IMR-90 (cell line): ENCODE measurements at places on chromosomes 6 and 20. TPM values are rescaled to one million over a fixed set of nuclear protein-coding genes. Genes with fewer than 3 reads are reported as not detected.

MDFI gene
- 0.18 and 0.28 TPM in 2 replicates for total RNA-seq

RTN4IP1 gene
- total RNA-seq = 9.9 and 11.7 TPM in 2 replicates

HRH3 gene
- total RNA-seq = not detected in 2 replicates

DNA sequence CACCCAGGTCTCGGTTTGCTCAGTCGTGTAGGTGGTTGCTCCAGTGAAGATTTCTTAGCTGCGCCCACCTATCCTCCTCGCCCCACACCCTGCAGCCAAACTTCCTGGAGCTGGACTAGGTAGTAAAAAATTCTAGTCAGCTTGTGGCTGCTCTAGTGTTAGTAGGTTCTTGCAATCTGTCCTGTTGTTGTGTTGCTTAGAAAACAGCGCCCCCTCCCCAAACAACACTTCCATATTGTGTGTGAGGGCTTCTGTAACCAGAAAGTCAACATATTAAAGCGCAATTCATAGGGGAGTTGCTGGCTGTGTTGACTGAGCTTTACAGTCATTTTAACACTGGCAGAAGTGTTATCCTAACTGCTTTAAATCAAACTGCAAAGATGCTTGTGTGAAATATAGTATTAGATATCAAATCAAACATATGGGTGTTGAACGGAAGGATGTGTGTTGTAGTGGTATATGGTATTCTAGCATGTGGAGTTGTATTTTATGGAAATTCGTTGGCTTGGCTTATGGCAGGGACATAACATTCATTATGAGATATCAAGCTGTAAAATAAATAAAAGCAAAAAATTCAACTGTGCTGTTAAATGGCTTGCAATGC, 122.5 kb downstream of the ARID1B start:
- DNase-seq = no peak

DNA sequence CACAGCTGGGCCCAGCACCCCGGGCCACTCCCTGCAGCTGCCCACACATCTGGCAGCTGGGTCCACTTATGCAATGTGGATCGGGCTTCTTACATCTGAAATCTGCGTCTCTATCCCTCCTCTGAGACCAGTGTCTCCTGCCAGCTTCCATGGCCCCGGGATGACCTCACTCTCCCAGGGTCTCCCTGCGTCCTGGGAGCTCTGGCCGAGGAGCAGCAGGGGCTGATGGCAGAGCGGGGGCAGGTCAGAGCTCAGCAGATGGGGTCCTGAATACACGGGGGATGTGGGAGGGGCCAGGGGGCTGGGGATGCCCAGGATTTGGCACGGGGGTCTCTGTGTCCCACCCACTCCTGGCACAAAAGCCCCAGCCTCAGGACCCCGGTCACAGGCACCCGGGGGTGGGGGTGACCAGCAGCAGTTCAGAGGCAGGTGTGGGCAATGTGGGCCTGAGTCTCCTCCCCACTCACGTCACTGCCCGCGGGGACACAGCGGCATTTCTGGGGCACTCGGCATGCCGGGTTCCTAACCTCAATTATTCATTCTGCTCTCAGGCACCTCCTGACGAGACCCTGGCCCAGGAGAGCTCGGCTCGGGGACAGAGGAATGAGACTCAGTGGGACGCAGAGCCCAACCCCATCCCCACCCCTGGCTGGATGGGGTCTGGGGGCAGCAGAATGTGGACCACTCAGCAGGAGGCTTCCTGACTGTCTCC, 16.4 kb downstream of the CHRNA4 start:
- DNase-seq = no peak

DNA sequence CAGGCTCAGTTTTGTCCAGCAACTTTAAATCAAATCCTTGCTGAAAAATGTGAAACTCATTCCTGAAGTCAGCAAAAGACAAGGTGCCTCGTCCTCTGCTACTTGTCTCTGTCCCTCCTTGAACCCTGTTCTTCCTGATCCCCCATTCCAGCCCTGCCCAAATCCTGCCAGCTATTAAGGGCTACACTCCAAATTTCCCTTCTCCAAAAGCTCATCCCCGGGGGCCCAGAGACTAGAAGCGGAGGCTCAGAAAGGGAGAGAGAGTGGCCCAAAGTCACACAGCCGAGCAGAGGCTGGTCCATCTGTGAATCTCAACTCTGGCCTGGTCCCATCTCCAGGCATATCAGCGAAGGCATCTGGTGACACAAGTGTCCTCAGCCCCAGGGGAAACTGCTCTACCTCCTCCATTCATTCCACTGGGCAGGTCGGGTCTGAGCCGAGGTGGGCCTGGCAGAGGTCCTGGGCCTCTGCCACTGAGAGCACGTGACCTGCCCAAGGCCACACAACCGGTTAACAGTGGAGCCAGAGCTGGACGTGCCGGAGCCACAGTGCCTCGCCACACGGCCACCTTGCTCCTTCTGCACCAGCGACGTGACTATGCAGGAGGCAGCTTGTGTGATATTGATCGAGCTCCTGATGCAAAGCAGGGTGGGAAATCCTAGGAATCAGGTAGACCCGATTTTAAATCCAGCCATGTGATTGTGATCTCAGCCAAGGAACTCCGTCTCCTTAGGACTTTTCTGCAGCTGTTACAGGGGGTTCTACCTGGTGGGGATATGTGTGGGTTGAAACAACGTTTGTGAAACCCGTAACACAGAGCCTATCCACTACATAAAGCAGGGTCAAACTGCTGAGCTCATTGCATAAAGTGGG, 28.6 kb downstream of the NOL4L start:
- DNase-seq = no peak

DNA sequence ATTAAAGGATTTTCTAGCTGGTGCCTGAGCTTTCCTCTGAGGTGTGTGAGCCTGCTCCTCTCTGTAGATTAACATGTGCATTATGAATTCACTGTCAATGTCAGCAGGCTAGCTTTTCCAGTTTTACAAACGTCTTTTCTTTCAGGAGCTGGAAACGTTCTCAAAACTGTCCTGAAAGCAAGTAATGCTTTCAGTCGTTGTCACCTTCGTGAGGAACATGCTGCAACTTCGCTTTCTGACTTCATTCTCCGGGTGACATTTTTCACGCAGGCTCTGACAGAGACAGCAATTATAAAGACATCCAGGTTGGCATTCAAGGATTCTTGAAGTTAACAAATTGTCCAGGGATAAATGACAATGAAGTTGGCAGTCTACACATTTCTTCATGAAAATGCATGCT, 671.5 kb downstream of the DHX35 start:
- DNase-seq = no peak

- DNase-seq = no peak
These were observed 152.1 kb upstream of the FLRT3 start for GRCh38 chr20:14489544-14489943.

DNA sequence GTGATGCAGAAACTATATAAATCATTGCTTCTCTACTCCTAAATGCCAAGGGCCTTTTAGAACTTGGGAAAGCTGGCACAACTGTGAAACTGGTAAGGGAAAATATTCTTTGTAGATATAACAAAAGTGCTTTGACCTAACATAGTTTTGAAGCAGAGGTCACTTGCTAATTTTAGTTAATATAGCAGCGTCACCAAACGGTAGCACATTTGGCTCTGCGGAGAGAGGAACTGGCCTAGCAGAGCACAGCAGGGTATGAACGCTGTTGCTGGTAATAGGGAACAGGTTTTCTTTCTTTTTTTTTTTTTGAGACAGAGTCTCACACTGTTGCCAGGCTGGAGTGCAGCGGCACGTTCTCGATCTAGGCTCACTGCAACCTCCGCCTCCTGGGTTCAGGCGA, 67.4 kb downstream of the ECT2L start:
- no peak for DNase-seq

GRCh38 chr20:46872328-46873211, 22.1 kb upstream of the EYA2 start:
- DNase-seq = peak; percentile 72

DNA sequence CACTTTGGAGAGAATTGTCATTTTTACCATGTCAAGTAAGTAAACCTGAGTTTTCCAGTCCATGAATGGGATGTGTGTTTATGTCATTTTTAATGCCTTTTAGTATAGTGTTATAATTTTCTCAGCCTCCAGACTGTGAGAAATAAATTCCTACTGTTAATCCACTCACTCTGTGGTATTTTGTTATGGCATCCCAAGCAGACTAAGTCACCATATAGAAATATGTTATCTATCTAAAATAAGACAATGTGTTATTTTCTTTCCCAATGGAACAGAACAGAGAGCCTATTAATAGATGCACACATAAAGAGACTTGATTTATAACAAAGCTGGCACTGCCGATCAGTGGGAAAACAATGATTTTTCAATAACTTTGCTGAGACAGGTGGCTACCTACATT, 70.2 kb upstream of the SLC4A11 start:
- no peak for DNase-seq

DNA sequence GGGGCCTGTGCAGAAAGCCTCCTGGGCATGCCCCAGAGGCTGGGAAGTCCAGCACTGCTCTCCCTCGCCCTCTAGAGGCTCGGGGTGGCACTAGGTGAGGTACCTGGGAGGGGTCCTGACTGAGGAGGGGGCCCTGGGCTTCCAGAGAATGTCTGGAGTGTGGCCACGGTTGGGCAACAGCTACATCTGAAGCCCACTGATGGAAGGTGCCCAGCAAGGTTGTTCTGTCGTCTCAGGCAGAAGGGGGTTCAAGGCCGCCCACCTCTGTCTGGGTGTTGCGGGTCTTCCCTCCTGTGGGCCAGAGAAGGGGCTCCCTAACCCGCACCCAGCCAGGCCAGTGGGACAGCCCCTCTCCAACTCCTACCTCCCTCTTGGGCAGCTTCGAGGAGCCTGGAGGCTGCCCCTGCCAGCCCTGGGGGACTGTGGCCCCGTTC, 11.4 kb upstream of the VEGFA start:
- DNase-seq = no peak

GRCh38 chr6:19841181-19841580, 4.0 kb downstream of the ID4 start:
- DNase-seq = no peak

DNA sequence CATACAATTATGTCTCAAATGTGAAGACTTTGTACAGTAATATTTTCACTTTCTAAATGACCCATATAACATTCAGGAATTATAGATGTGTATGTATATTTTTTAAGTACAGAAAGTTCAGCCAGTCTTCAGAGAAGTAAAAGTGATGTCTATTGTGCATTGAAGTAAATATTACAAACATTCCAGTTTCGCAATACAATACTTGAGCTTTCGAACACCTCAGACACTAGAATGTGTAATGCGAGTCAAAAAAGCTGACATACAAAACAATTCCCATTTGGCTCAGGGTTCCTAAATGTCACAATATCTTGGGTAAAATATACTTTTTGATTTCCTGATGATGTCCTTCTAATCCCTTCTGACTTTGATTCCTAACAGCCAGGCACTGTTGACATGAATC, 101.4 kb downstream of the ZNF217 start:
- no peak for DNase-seq

DNA sequence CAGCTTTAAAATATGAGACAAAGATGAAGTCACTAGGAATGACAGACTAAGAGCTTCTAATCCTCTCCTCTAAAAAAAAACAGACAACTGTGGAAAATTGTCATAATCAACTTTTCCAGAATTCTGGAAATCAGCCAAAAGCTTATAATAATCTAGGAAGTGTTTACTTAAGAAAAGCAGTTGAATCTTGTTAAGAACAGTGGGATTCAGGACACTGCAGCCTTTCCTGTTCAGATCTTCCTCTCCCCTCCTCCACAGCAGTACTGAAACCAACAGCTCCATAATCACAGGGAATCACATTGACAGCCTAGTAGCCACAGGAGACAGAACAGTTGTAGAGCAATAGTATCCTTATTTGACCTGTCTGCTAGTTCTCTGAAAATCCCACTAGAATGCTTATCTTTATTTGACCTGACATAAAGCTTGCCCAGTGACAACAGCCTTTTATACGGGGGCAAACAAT, 41.6 kb downstream of the IBTK start:
- DNase-seq = peak; percentile 15

DNA sequence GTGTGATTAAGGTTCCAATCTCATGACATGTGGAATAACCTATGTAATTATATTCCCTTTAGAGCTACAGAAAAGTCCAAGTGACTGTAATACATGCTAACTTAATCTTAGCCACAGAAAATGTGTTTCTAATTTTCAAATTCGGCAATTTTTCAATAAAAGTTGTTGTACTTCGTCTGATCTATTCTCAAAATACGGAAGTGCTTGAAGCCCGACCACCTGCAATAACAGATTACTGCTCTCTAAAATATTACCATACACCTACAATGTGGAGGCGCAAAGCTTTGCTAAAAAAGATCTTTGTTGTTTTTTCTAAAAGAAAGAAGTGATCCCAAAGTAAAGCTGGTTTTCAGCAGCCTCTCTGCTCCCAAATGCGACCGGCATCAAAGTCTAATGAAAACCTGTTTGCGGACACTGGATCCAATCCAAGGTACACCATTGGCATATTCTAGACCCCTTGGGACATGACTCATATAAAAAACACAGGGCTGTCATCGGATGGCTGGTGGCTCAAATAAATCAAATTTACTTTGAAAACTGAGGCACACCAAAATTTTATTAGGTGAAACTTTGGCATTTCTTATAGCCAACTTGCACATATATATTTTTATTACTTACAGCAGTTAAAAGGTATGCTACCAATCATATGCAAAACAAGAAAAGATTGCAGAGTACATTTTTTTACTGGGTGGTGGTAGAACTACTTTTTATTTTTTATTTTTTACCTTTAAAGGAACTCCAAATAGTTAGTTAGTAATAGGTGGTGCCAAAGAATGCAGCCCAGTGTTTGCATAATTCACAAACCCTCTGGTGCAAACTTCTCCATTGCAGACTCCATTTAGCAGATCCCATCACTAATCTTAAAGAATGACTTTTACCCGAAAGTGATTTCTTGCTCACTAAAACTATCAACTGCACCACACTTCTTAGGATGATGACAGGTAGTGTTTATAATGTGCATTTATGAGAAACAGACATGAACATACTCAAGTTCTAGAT, 118.7 kb upstream of the TBX18 start:
- DNase-seq = no peak

GRCh38 chr6:56890683-56891429, 64.1 kb upstream of the BEND6 start:
- peak; percentile 97 for DNase-seq

DNA sequence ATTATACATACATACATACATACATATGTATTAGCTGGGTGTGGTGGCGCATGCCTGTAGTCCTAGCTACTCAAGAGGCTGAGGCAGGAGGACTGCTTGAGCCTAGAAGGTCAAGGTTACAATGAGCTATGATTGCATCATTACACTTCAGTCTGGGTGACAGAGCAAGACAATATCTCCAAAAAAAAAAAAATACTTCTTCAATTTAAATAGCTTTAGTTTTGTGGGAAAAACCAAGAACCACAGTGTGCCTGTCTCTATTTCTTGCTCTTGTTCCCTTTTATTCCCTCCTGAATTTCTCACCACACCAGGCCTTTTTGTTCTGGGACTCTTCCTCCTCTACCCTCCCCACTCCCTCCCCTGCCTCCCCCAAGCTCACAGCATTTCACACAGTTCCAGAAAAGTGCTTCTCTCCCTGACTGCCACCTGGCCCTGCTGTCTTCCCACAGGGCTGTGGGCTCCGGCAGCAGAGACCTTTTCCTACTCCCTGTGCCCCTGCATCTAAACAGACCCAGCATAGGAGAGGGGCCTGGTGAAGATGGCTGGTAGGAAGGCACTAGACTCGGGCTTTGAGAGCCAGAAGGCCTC, 1.3 kb downstream of the C20orf203 start:
- DNase-seq = no peak
